ENCODE measurements at places on chromosomes 11 and 22.

DNA sequence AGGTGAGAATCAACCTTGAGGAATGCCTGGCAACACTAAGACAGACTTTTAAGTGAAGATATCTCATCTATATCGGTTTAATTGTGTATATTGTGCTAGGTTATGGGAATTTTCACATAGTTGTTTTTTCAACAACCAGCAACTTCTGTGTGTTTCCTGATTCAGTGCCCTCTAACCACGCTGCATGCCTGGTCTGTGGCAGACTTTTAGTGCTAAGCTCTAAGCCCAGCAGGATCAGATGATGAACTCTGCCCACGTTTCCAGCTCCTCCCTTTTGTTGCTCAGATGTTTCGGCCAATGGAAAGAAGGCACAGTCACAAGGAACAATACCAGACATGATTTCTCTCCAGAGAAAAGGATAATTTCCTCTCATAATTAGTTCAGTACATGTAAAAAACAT is 1.4 kb upstream of the VWA5A start:
- no peak for DNase-seq

DNA sequence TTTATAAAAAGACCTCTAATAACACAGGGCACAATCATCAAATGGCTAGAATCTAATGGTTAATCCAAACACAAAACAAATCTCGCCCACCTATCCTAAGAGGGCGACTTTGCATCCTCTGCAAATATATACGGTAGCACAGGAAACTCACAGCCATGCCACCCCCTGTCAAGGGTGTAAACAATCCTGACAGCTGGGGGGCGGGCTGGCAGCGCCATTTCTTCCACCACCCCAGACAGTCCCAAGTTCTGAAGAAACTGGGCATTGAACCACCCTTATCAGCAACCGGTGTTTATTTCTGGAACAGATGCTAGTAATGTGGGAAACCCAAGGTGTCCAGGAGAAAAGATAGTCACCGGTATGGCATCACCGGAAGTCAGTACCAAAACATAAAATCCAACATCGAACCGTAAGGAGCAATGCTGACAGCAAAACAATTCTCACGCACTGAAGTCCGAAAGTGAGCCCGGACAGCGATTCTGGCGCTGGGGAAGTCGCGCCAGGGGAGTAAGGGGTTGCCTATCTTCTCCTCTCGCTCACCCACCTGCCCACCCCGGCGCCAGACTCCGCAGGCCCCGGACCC is 825 bp downstream of the FBXO3 start:
- peak; percentile 30 for DNase-seq

DNA sequence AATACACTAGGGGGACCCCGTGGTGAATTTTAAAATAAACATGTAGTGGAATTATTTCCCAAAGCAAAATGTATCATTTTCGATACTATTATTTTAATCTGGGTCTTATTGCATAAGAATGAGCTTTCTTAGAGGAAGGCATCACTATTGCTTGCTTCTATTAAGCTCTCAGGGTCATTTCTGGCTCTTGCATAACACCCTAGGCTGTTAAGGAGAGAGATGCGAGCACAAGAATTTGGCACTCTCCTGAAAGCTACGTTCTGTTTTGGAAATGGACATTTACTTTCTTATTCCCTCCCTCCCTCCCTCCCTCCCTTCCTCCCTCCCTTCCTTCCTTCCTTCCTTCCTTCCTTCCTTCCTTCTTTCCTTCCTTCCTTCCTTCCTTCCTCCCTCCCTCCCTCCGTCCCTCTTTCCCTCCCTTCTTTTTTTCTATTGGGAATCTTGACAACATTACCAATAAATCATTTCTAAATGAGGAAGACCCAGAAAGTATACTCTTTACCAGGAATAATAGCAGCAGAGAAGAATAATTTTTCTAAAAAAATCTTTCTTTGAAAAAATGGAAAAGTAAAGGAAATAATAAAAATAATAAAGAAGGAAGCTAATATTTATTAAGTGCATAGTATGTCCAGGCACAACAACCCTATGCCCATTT is 83.6 kb upstream of the BDNF start:
- DNase-seq: no peak

- no peak for DNase-seq
Observed at GRCh38 chr11:3369366-3369765, 9.6 kb downstream of the ZNF195 start.

GRCh38 chr11:27871056-27871455 is 170.8 kb upstream of the BDNF start:
- no peak for DNase-seq
